ENCODE measurements at places on chromosomes 1 and 21.

DNA sequence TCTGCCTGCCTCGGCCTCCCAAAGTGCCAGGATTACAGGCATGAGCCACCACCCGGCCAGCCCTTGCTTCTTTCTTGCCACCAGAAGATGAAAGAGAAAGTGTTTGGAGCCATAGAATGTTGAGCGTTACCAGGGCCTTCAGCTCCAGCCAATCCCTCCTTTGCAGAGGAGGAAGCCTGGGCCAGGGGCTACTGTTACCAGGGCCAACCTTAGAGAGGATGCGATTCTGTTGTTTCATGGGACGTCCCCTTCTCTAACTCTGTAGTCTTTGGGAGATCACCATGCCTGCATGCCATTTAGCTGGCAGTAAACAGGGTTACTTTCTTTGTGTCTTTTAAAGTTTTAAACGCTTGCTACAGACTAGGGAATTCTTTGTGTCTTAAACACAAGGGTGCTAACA lies 45.8 kb downstream of the CLDN14 start:
- DNase-seq, result no peak

DNA sequence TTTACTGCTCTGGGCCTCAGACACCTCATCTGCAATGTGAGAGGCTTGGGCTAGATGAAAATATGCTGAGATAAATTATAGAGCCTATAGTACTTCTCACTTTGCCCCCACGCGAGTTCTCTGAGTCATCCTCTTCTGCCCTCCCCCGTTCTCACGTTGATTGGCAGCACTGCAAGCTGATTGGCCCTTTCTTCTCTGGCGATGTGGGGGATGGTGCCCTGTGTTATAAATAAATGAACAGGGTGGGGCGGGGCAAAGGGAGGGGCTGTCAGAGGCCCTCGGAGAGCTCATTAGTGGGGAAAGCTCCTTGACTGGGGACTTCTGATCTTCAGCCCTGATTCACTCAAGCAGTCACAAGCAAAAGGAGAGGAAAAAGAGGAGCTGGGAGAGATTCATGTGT lies 64.3 kb upstream of the ZC3H12A start:
- no peak for DNase-seq

DNA sequence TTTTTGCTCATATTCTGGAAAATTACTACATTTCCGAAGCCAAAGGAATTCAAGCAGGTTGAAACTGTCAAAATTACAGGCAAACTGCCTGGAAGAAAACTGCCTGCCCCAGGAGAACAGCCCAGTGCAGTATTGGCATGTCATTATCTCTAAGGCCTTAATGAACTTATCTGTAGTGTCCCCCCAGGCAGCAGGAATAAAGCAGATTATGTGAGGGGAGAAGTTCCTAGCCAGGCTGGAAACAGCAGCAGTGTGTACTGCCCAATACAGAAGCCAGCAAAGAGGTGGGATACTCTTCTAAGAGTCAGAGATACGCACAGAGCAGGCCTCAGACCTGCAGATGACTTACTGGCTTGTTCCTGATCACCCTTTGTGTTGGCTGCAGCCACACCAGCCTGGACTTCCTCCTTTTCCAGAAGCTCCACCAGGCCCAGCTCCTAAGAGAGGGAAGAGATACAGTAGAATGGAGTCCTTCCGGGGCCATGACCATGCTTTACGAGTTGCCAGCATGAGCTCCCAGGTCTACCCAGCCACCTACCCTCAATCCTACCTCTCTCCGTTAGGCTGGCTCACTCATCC lies 11.7 kb downstream of the IQGAP3 start:
- no peak for DNase-seq

DNA sequence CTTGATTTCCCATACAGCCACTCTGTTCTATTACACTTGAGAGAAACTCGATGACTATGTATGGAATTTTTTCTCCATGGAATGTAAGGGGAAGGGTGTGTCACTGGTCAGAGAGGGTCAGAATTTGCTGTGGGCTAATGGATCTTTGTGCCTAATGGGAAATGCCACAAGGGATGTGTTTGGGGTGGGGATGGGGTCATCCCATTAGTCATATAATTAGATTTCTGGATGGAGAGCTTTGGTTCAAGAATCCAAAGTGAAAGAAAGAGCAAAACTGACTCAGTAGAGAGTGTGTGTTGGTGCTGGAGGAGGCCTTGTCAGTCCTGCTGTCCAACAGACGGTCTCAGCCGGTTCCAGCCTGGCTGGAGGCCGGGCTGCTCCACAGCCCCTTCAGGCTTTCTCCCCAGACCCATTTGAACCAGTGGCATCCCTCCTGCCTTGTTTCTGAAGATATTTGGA lies 86.4 kb downstream of the LAMC2 start:
- no peak for DNase-seq

GRCh38 chr1:220914283-220915116 lies 35.3 kb downstream of the HLX start:
- no peak for DNase-seq

GRCh38 chr1:205382561-205382960 lies 25.8 kb upstream of the KLHDC8A start:
- DNase-seq, result no peak

DNA sequence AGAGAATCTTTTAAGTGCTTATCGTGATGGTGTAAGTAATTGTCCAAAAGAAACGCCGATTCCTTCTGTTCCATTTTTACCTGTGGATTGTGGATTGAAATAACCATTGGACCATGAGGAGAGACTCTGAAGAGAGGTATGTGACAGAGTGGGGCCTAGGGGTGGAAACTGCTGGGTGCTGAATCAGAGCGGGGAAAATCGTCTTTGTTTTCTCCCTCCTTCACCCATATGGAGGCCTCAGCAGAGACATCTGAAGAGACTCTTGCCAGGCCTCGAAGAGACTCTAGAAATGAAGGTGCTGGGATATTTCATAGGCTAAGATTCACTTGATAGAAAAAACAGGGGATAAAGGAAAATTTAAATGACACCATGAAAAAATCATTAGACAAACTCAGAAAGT lies 1327.0 kb downstream of the BRINP3 start:
- DNase-seq, result no peak

GRCh38 chr1:96256130-96256790 lies 465.3 kb upstream of the PTBP2 start:
- DNase-seq, result no peak

GRCh38 chr1:248811514-248812490 lies 13.9 kb downstream of the SH3BP5L start:
- no peak for DNase-seq

- no peak for DNase-seq
Observed at GRCh38 chr1:184199438-184200085, 148.0 kb downstream of the TSEN15 start.

GRCh38 chr1:230103306-230104173 lies 36.5 kb downstream of the GALNT2 start:
- no peak for DNase-seq

GRCh38 chr1:153842006-153842471 lies 66.8 kb downstream of the SLC27A3 start:
- DNase-seq, result no peak

DNA sequence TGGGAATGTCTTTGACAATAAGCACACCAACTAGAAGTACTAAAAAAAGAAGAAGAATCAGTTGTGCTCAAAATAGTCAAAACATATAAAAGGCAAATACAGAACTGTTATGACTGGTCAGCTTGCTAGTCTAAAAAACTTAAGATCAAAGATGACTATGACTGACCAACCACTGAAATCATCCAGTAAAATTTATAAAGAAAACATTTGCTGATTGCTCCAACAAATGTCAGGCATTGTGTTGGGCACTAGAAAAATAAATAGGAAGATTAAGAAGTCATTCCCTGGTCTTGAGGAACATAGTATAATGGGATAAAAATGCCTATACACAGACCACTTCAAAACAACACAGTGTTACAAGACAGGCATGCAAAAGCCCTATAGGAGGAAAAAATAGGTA lies 9.3 kb upstream of the ANGPTL3 start:
- no peak for DNase-seq

GRCh38 chr1:173202424-173203145 lies 4.5 kb downstream of the TNFSF4 start:
- peak; percentile 64 for DNase-seq

DNA sequence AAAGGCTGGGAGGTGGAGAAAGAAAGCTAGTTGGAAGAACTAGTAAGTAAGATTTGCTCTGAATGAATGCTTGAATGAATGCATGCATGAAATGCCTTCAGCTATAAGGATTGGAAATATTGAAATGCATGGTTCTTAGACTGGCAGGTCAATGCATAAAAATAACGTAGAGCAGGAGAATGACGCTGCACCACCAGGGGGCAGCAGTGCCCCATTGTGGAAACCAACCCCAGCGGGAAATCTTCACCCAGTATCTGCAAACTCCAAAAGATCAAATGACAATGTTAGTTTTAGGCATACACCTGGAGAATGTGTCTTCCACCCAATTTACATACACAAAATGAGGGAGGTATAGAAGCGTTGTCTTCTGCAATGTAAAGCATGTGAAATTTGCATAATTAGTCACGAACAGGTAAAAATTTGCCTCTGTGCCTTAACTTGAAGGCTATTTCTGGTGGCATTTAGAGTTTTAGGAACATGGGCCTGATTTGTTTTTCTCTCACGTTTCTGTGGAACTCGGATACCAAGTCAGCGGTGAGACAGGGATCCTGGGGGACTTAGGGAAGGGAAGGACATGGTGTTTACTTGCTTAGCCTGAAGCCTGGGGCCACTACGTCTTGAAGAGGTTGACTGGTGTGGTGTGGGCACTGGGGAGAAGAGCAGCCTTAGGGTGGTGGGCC lies 78.6 kb downstream of the HHAT start:
- DNase-seq, result no peak

GRCh38 chr1:67359592-67359991 lies 51.9 kb downstream of the IL12RB2 start:
- no peak for DNase-seq

- DNase-seq, result no peak
Observed at GRCh38 chr1:222772996-222773379, 36.0 kb downstream of the FAM177B start.
